Spleen (tissue), 13 donors: ENCODE measurements at places on chromosomes 7 and 10. TPM values are rescaled to one million over a fixed set of nuclear protein-coding genes. Genes with fewer than 3 reads are reported as not detected.
A peak's percentile ranks its signal among the peaks of the same experiment; 100 is the strongest.

DNA sequence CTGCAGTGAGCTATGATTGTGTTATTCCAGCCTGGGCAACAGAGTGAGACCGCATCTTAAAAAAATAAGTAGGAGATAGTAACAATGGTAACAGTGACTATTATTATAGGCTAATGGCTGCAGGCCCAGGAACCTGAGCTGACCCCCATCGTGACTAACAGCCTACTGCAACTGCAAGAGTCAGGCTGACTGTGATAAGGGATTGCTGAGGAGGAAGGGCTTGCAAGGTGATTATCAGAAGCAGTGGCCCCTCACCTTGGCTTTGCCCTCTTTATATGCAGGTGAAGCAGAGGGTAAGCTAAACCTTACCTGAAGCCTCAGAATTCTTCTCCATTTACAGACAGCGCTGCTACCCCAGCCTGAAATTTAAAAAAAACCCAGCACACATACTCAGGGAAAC is 83.9 kb upstream of the SDK1 start:
- no peak for DNase-seq

DNA sequence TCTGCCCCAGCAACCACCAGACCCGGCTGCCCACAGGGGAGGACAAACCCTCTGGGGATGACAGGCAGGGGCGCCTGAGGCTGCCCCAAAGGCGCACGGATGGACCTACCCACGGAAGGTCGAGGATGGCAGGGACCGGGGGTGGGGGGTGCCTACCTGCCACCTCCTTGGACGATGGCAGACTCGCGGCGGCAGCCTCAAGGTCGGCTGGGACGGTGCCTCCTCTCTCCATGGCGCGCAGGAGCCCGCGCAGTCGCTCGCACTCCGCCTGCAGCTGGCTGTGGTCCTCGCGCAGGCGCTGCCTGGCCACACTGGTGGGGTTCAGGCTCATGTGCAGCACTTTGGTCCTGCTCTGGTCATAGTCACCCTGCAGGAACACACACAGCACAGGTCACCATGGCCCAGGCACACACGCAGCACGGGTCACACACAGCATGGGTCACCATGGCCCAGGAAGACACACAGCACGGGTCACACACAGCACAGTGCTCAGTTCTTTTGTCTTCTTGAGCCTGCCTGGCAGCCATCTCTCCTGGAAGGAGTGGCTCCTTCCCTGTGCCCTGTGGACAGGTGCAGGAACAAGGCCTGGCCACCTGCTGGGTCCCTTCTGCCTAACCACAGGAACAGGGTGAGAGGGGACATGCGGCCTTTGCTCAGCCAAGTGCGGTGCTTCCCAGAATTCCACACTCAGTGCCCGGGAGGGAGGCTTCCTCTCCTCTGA is 266.6 kb downstream of the ELFN1 start:
- peak; percentile 75 for DNase-seq

GRCh38 chr10:24869354-24870015 is 82.9 kb downstream of the PRTFDC1 start:
- DNase-seq = no peak

GRCh38 chr7:25031432-25031831 is 51.5 kb upstream of the OSBPL3 start:
- DNase-seq = no peak

DNA sequence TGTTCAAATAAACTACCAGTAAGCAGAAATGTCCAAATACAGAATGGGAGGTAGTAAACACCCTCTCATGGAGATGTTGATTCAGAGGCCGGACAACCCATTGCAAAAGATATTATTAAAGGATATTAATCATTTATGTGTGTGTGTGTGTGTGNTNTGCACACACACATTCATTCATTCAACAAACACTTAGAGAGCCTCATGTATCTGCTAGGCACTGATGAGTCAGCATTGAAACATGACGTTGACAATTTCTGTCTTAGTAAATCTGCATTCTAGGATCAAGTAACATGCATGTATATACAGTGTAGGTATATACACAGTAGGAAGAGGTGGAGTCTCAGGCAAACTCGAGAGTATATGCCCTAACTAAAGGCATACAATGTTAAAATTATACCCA is 187.0 kb downstream of the ZNF365 start:
- no peak for DNase-seq

- no peak for DNase-seq
Observed at GRCh38 chr10:101139421-101139911, 8.4 kb downstream of the TLX1 start.

SEMA3C gene
- 15.5 TPM for total RNA-seq

OR13A1 gene
- 0.56 TPM for total RNA-seq

ADIRF gene
- total RNA-seq = 50.7 TPM

LIPK gene
- total RNA-seq = not detected

CDH23 gene
- 8.4 TPM for total RNA-seq
